ENCODE measurements at places on chromosomes 7 and 10.

GRCh38 chr7:132480534-132480933, 95.7 kb downstream of the PLXNA4 start:
- DNase-seq = no peak

- DNase-seq = no peak
These were observed 290.7 kb downstream of the CACNA2D1 start for GRCh38 chr7:82152858-82153257.

DNA sequence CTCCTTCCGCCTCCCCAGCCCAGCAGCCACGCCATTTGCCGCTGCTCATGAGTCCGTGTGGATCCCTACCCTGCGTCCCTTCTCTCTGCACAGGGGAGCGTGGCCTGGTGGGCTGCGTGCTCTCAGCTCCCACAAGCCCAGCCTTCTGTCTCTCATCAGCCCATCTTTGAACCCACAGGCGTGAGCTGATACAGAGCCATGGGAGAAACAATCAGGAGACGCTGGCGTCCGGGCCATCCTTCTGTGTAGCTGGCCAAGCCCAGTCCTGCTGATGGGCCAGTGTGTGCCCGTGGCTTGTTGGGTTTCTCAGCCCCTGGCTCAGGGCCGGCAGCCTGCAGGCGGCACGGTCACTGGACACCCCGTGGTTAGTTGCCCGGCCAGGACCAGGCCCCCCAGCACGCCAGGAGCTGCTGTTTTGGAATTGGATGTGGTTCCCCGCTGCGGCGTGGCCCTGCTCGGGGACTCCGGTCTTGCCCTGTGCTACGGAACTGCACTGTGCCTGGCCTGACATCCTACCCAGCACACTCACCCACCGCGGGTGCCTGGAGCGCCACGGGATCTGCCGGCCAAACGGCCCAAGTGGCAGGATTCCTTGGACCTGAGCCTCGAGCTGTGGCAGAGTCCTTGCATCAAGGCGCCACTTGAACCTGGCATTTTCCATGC, 88.9 kb downstream of the ELFN1 start:
- DNase-seq = no peak

GRCh38 chr7:106021151-106022067, 58.3 kb downstream of the CDHR3 start:
- DNase-seq = no peak

- DNase-seq = no peak
These were observed 79.4 kb downstream of the CTBP2 start for GRCh38 chr10:125080984-125081383.

DNA sequence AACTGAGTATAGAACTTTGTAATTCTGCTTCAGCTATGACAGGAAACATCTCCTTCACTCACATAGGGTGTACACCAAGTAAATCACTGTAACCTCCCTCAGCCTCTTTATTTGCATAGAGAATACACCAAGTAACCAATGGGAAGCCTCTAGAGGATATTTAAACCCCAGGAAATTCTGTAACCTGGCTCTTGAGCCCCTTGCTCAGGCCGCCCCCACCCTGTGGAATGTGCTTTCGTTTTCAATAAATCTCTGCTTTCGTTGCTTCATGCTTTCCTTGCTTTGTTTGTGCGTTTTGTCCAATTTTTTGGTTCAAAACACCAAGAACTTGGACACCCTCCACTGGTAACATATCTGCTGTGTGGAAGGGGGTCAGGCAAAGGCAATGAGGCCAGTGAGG, 60.2 kb downstream of the CLRN3 start:
- no peak for DNase-seq

All from stimulated activated CD4-positive, alpha-beta T cell treated with anti-CD3 and anti-CD28 coated beads, Interleukin-12 subunit alpha, Interleukin-12 subunit beta, amount 100 ng/mL, for 48 hours (primary cell).